ENCODE measurements at places on chromosomes 5 and 9.

DNA sequence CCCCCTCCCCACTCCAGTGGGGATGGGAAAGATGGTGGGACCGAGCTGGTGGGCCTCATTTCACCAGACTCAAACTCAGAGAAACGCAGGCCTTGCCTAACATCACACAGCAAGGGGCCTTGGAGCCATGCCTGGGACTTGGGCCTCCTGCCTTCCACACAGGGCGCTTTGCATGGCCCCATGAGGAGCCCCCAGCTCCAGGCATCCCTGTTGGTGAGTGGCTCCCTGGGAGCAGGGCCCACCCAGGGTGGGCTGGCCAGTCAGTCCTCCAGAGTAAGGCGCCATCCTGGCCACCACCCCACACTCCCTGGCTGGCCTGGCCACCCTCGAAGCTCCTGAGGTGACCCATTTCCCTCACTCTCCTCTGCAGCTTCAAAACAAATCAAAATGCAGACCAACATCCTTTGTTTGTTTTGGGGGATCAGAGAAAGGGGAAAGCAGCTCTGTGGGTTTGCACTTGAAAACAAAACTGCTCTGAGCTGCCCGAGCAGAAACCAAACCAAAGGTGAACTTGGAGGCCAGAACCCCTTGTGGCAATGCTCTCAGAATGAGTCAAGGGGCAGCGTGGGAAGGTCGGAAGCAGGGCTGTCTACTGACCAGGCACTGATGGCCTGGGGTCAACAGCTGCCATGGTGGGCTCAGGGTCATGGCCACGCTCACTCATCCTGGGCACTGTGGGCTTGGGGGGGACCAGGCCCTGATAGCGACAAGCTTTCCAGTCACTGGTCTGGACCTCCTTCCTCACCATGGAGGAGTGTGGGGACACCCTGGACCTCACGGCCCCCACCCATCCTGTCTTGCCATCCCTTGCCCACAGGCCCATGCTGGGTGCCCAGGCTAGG, 37.0 kb upstream of the VDAC1 start:
- no peak for DNase-seq

- DNase-seq, result no peak
Measured at GRCh38 chr5:96926276-96926675, 9.6 kb upstream of the LNPEP start.

DNA sequence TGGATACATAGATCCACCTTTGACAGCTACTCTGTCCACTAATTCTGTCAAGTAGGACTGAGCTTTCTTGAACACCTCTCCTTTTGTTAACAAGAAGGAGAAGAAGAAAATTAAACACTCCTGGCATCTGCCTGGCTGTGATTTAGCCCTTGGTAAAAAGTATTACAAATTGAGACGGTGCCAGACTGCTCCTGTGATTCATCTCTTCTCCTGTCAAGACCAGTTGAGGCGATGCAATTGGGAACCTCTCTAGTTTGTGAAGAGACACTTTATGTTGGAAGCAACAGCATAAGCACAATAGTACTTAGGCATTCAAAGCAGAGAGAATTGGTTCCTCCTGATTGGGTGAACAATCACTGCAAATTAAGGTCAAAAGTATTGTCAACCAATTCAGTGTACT, 72.7 kb downstream of the GHR start:
- no peak for DNase-seq

GRCh38 chr5:96788112-96788749, 19.5 kb downstream of the ERAP1 start:
- no peak for DNase-seq

- DNase-seq, result no peak
Measured at GRCh38 chr9:132885720-132886333, 7.1 kb downstream of the SPACA9 start.

DNA sequence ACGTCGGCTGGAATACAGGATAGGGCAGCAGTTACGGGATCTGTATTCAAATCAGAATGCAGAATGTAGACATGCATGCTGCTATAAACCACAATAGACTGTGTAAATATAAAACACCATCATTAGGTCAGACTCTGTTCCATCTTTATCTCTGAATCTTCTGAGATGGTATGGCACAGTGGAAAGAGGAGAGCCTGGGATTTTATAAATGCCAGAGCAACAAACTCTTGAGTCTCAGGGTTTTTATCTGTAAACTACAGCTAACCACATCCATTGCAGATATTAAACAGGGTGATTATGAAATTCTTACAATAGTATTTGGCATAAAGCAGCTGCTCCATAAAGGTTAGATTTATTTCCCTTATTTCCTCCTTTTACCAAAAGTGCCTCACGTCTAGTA, 108.7 kb downstream of the ZDHHC21 start:
- DNase-seq, result no peak

GRCh38 chr5:149801307-149801990, 71.3 kb downstream of the PPARGC1B start:
- DNase-seq, result no peak

DNA sequence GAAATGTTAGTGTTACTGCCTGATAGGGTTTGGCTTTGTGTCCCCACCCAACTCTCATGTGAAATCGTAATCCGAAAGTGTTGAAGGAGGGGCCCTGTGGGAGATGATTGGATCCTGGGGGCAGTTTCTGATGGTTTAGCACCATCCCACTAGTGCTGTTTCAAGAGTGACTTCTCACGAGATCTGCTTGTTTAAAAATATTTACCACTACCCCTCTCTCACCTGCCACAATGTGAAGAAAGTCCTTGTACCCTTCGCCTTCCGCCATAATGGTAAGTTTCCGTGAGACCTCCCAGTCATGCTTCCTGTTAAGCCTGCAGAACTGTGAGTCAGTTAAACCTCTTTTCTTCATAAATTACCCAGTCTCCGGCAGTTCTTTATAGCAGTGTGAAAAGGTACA, 2.6 kb upstream of the RFX3 start:
- DNase-seq, result no peak

GRCh38 chr5:176365351-176366231, at the start of gene ARL10:
TSS of gene ARL10 (plus strand) at chr5:176365487. CDS start at chr5:176365564, 77 bp downstream.
- peak; percentile 78 for DNase-seq

DNA sequence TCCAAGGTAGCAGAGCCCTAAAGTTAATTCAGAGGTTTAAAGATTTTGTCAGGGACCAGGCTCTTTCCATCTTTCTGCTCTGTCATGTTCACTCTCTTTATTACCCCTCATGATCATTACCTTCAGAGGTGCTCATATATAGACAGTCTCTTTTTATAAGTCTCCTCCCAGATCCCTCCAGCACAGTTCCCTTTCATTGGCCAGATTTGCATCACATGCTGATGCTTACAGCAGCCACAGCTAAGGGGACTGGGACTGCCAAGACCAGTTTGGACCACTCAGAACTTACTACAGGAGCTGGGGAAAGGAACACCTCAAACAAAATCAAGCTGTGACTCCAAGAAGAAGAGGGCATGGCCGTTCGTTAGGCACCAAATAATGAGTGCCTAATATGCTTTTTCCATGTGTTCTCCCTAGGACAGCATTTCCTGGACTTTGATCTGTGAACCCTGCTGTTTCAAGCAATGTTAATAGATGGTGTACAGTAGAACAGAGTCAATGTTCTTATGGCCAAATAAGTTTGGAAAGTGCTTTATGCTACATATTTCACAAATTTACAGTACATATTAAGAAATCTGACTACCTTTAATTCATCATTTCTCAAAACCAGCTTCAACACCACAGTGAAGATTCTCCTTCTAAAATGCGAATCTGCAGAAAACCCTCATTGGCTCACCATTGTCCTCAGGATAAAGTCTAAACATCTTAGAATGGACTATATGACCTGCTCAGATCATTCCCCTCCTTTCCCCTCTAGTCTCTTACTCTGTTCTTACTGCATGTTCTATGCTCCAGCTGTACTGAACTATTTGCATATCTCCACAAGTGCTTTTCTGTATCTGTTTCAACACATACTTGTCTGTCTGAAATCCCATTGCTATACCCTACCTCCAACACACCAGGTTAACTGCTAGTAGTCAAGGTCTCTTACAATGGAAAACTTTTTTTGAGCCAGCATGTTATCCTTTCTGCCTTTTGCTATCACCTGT, 3.4 kb downstream of the C5orf58 start:
- DNase-seq, result no peak

GRCh38 chr5:27708534-27708933, 670.1 kb upstream of the CDH9 start:
- DNase-seq, result no peak

- no peak for DNase-seq
Measured at GRCh38 chr9:95100071-95100627, 217.4 kb downstream of the FANCC start.

DNA sequence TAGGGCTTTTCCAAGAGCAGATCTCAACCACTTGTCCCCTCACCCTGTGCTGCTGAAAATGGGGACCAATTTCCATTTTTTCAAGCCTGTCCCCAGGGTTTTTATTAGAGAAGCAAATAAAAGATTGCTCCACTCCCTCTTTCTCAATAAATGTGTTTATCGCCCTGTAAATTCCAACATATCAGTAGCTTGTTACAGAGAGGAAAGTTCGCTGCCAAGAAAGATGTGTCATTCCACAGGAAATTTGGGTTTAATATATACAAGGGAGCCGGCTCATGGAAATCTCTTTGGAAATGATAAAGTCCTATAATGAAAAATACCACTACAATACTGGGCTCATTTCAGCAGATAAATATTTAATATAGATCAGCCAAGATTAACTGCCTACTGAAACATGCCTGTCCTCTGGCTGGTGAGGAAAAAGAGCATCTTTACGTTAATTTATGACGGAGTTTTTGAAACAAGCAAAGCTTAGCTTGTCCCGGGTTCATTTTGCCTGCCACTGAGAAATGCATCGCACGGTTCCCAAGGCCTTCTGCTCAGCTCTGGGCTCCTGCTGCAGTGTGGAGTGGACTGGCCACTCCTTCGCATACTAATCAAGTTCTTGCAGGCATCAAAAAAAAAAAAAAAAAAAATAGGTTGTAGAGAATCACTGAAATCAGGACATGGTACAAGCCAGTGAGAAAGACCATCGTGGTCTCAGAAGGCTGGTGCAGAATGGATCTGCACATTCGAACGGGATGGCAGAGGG, 84.5 kb downstream of the BRINP1 start:
- no peak for DNase-seq

DNA sequence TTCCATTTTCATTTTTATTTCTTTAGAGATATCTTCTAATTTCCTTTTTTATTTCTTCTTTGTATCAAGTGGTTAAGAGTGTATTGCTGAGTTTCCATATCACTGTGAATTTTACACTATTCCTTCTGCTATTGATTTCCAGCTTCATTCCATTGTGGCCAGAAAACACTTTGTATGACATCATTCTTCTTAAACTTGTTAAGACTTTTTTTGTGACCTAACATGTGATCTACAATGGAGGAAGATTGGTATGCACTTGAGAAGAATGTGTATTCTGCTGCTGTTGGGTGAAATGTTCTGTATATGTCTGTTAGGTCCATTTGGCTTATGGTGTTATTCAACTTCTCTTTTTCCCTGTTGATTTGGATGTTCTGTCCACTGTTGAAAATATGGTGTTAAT, 274.2 kb upstream of the PUM3 start:
- no peak for DNase-seq

GRCh38 chr5:75044406-75044805, 8.0 kb downstream of the GCNT4 start:
- no peak for DNase-seq

DNA sequence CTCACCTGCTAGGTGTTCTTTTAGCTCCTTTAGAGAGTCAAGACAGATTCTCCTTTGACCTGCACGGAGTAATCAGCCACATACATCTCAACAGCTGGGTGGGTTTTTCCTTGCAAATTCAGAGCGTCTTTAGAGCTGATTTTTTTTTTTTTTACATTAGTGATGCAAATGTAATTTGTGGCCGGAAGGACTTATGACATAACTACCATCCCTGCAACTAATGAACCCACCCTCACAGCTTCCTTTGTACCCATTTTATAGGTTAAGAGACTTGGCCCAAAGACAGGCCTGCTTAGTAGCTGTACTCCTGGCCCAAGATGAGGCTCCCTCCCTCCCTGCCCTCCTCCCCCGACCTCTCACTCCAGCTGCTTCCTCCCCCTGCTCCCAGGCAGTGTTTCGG, 69.9 kb upstream of the NIPAL4 start:
- no peak for DNase-seq

GRCh38 chr5:139660105-139660922, 12.2 kb downstream of the CXXC5 start:
- DNase-seq, result no peak

DNA sequence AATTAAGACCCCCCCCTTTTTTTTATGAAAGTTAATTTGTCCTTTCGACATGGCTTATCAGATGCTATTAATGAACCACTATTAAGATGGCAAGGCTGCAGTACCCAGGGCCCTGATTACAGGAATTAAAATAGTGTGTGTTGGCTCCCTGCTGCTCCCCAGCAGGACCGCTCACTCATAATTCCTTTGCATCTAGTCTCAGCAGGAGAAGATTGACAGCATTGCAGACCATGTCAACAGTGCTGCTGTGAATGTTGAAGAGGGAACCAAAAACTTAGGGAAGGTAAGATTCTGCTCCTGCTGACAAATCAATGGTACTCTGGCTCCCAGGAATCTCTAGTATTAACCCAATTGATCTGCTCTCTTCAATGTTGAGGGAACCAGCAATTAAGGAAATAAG, 61.0 kb downstream of the STX17 start:
- DNase-seq, result no peak

DNA sequence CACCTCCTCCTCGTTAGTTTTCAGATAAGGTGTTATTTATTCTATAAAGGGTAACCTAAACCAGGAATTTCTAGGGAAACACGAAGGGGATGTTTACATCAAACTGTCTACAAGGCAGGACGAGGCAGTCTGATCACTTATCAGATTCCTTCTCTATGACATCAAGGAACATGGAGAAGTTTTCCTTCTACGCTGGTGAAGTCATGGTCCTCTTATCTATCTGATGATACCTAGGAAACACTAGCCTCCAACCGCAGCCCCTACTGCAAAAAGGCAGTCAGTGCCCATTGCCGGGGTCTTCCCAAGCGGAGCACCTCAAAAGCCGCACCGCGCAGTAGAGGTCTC, 1.5 kb downstream of the MPDZ start:
- no peak for DNase-seq

DNA sequence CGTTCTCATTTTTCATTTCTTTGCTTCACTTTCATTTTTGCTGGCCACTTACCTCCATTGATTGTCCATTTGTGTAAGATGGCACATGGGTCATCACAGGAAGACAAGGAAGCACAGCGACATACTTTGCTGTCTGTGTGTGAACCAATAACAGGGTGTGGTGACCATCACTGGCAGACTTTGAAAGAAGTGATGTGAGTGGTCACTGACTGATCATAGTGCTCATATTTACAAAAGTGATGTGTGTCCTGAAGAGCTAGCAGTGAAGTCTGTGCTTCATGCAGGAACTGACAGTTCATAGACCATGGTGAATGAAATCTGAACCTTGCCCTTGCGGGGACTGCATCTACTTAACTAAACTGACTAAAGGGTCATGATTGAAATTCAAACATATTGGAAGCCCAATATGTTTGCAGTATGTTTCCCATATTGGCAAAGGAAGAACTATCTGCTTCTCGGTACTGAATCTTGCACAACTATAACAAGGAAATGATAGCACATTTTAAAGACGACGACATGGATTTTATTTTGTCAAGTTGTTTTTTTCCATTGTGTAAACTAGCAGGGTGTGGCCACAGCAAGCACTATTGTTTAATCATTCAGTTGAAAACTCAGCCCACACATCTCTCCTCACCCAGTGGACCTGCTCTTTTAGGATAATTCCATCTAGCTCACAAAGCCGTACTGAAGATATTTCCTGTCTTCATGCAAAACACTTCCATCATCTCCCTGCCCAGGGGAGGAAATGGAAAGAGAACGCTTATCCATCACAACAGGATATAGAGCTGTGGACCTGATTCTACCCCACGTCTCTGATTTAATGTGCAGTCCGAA, 232.0 kb upstream of the ANKRD55 start:
- no peak for DNase-seq

GRCh38 chr9:100591639-100592412, 13.9 kb downstream of the CAVIN4 start:
- no peak for DNase-seq

Measured in ecto neural progenitor cell (in vitro differentiated cells).